ENCODE measurements at places on chromosomes 7 and 10.

DNA sequence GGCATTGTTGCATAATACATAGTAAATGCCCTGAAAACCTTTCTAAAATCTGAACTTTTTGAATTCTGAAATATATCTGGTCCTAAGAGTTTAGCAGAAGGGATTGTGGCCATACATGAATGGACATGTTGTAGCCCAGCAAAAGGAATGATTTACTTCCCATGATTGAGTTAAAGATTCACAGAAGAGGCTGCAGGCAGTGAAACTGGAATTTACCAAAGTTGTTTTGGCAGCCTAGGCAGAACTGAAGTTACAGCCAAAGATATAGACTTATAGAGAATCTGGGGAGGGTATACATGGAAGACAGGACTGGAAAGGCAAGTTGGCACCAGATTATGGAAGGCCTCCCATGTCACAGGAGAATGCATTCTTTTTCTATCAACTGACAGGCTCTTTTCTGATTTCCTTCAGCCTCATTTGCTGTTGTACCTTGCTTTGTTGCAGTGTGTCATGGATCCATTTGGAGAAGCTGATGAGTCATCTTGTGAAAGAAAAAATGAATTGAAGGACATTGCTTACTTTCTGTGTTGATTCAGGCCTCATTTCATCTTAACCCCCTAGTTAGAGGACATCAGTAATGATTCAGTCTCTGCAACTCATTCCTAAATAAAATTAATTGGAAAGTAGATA is 356.2 kb upstream of the LRGUK start:
- DNase-seq = peak; percentile 4

GRCh38 chr10:51862149-51862548 is 162.8 kb upstream of the CSTF2T start:
- DNase-seq = no peak

DNA sequence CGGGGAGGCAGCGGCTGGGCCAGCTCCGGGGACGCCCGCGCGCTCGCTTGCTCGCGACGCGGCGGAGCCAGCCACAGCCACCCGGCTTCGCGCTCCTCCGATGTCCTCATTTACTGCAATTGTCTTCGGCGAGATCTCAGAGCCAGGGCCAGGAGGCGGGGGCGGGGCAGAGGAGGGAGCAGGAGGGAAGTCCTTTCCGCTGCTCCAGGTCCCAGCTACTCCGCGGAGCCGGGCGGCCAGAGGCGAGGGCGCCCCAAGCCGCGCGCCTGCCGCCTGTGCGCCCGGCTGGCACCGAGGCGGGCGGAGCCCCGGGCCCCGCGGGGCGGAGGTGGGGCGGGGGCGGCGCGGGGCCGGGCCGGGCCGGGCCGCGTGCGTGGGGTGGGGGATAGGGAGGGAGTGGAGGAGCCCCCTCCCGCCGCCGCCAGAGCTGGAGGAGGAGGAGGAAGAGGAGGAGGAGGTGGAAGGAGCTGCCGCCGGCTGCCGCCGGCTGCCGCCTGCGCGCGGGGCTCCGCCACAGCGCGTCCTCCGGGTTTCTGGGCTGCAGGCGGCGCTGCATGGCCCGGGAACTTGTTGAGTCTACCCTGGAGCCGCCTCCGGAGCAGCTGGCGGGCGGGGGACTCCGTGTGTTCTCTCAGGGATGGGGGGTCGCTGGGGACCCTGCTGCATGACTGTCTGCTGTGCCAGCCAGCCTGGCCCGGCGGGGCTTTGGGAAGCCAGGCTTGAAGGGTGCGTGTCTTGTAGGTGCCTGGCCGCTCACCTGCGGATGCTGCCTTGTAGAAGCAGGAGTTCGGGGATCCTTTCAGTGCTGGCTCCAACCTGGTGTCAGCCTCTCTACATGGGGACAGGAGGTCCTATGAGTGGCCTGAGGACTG is at the start of gene INSYN2A:
Gene INSYN2A, minus strand, starts transcription at position 310 of the 872 bp plus-strand sequence. CDS start 20,196 bp downstream, outside the sequence.
- peak; percentile 23 for DNase-seq

DNA sequence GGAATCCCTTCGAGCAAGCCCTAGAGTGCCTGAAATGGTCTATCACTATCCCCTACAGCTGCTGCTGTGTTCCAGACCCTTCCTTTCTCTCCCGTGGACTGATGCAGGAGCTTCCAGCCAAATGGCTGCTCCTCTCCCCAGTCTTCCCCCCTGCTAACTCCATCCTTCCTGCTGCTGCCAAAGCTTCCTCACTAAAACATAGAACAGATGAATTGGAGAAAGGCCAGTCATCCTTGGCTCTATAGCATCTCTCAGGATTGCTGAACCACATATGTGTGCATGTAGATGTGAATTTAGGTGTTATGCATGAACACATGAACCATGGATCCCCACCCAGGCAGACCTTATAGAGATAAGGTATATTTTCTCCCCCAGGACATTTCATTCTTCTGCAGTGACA is 60.7 kb downstream of the GPR26 start:
- DNase-seq = no peak

DNA sequence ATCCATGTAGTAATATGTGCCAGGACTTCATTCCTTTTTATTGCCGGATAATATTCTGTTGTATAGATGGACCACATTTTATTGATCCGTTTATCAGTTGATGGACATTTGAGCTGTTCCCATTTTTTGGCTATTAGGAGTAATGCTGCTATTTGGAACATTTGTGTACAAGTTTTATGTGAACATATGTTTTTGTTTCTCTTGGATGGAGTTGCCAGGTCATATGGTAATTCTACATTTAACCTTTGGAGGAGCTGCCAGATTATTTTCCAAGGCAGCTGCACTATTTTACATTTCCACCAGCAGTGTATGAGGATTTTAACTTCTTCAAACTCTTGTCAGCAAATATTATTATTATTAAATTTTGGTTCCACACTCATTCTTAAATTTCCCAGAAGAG is 59.2 kb downstream of the C10orf90 start:
- no peak for DNase-seq

DNA sequence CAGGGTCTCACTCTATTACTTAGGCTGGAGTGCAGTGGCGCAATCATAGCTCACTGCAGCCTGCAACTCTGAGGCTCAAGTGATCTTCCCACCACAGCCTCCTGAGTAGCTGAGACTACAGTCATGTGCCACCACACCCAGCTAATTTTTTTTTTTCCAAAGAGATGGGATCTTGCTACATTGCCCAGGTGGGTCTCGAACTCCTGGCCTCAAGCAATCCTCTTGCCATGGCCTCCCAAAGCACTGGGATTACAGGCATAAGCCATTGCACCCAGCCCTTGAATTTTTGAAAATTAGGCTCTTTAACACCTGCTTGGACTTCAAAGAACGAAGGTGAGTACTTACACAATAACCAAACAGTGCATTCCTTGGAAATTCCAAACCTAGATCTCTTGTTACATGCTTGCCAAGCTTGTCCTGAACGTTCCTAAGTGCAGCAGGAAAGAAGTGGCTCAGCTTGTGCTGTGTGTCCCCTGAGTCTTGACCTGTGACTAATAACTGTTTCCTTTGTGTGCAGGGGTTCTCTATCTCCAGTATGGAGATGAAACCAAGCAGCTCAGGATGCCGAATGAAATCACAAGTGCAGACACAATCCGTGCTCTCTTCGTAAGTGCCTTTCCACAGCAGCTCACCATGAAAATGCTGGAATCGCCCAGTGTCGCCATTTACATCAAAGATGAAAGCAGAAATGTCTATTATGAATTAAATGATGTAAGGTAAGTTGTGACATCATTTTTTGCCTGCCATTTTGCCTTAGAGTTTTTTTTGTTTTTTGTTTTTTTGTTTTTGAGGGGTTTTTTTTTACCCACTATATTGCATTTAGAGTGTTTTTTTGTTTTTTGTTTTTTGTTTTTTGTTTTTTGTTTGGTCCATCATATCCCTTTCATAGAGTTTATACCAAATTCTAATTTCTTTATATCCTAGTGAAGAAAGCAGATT is 223.8 kb downstream of the KIAA1217 start:
- DNase-seq = peak; percentile 44
